HFF-Myc (cell line): ENCODE measurements at places on chromosomes 6 and 20.

DNA sequence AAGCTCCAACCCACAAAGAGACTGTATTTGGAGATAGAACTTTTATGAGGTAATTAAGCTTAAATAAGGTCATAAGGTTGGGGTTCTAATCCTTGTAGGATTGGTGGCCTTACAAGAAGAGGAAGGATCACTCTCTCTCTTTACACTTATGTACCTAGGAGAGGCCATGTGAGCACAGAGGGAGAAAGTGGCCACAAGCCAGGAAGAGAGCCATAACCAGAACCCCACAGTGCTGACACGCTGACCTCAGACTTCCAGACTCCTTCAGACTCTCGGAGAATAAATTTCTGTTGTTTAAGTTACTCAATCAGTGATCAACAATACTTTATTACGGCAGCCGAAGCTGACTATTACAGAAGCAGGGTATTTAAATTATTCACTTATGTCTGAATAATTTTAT lies 430.5 kb upstream of the EPHA7 start:
- DNase-seq = no peak

DNA sequence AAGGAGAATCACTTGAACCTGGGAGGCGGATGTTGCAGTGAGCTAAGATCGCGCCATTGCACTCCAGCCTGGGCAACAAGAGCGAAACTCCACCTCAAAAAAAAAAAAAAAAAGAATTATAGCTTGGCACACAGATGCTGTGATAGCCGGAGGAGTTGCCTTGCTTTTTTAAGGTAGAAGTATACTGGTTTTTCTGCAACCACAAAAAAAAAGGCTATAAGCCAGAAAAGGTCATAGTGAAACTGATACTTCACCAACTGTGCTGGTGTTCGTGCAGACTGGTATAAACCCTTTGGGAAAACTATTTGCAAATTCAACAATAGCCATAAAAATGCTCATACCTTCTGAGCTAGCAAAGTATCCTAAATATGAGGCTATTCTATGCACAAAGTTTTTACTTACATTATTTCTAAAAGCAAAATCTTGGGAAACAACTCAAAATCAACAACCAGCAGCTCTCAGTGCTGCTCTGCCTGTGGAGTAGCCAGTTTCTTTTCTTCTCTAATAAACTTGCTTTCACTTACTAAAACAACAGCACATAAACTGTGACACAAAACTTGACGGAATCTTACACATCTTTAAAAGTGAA lies 44.0 kb downstream of the B4GALT5 start:
- DNase-seq = no peak

DNA sequence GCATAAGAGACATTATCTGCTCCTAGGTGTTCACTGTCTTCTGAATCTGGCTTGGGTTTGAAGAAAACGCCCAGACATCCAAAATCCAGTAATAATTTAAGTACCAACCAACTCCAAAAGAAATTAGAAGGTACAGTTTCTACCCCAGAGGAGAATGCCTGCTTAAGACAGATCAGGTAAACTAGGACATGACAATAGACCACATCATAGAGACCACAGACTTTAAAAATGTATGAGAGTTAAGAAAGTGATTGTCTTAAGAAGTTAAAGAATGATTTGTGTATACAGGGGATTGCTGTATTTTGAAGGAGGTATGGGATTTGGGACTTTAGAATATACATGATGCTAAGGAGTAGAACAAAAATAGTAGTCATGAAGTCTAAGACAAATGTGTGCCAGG lies 120.8 kb upstream of the EDN1 start:
- DNase-seq = no peak

DNA sequence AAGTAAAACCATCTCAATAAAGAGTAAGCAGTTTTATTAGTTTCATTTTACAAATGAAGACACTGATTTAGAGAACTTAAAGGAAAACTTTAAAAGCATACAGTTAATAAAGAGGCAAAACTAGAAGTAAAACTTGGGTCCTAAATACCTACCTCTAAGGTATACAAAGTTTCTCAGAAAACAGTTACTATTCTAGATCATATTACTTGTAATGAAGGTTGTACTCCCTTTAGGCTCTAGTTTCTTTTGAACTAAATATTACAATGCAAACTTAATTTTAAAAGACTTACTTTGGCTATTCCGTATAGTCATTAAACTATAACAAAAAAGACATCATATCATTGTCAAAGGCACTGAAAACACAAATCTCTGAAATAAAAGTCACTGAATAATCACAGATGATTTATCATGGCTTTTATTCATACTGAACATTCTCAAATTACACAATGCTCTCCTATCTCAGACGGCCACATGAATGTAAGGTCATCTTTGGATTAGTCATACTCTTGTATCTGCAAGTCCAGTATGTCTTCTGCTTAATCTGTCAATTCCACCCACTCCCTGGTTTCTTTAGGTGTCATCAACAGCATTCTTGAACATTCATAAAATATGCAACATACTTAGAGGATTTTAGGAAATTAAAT lies 361.6 kb upstream of the RUNX2 start:
- DNase-seq = peak; percentile 45

- DNase-seq = no peak
Observed at GRCh38 chr6:2447931-2448330, 202.5 kb upstream of the GMDS start.

GRCh38 chr6:6725468-6726209 lies 137.1 kb downstream of the LY86 start:
- DNase-seq = no peak

- DNase-seq = no peak
Observed at GRCh38 chr6:40634429-40634828, 47.3 kb upstream of the LRFN2 start.

DNA sequence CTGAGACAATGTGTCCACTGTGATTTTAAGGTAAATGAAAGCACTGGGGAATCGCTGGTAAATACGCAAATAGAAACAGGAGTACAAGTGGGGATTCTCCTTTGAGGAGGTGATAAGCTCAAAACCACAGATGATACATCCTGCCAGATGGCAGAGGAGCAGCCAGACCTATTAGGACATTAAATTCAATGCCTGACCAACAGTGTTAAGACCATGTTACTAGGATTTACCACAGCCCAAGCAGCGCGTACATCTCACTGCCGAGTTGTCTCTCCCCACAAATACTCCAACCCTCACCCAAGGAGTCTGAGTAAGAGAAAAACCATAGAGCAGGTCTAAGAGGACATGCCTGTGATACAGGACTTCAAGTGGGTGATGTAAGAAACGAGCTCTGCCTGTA lies 68.9 kb upstream of the TULP1 start:
- no peak for DNase-seq

GRCh38 chr6:26032340-26033084 lies 54.7 kb upstream of the HFE start:
- no peak for DNase-seq
